NCI-H748 treated with DMSO at 0.1 percent for 48 hours (cell line): ENCODE measurements at places on chromosomes 12 and 14.

DNA sequence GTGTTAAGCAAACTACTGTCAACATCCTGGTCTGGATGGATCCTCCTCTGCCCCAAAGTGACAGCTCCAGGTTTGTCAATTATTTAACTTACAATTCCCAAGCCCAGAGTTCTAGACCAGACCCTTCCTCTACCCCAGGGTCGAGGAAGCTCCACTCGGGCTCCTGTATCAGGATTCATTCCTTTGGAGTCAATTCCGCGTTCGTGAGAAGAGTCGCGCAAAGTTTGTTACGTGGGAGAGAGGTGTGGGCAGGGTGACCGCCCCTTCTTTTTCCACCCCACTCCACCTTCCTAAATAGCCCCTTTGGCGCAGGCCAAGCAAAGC, 479 bp downstream of the SEL1L start:
- DNase-seq: no peak

- DNase-seq: no peak
These were observed 14.4 kb downstream of the TRHDE start for GRCh38 chr12:72286526-72286925.

DNA sequence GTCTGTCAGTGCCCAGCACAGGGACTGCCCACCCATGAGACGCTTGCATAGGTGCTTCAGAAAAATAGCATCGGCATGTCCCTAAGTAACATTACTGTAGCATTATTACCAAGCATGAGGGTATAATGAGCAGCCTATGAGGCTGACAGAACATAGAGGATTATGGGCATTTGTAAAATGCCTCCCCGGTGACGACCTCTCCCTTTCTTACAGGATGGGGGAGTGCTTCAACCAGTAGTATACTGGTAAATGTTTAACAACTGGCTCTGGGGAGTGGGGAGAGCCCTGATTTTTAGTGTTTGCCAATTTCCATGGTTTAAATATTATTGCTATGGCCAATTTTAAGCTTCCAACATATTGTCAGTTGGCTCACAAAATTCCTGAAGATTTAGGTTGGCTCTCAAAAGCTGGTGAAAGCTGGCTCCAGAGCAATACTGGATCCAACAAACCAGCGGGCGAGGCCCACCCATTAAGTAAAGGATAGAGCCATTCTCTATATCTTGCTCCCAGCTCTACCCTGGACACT, 104.5 kb downstream of the ETNK1 start:
- DNase-seq: no peak

DNA sequence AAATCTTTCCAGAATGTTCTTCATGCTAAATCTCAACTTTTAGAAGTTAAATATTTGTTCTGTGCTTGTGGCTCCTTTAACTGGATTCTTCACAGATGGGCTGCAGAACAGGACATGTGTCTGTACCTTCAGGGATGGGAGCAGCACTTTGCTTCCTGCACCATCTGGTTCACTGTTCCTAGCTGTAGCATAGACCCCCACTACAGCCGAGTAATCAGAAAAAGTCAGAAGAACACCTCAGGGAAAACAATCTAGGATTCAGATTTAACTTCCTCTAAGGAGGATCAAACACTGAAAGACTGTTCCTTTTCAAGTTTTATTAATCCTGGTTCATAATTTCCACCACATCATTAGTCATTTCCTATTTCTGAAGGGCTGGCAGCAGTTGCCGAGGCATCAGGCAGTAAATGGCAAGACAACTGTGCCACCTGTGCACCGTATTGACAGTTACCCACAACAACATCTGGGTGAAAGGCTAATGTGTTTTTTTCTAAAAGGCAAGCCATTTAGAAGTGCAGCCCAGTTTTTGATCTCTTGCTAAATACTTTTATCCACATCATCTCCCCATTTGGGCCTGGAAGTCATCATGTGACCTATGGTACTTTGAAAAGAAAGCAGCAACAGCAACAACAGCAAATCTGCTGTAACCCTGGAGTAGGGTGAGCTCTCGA, 212.8 kb upstream of the BMP4 start:
- no peak for DNase-seq

DNA sequence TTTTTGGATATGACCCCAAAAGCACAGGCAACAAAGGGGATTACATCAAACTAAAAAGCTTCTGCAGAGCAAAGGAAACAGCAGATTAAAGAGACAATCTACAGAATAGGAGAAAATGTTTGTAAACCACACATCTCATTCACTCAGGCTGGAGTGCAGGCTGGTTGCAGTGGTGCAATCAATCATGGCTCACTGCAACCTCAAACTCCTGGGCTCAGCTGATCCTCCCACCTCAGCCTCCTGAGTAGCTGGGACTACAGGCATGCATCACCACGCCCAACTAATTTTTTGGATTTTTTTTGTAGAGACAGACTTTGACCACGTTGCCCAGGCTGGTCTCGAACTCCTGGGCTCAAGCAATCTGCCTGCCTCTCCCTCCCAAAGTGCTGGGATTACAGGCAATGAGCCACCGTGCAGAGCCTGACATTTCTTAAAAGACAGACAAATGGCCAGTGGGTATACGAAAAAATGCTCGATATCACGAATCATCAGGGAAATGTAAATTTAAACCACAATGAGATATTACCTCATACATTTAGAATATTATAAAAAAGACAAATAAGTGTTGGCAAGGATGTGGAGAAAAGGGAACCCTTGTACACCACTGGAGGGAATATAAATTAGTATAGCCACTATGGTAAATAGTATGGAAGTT, 9.8 kb downstream of the NCKAP5L start:
- DNase-seq: no peak

DNA sequence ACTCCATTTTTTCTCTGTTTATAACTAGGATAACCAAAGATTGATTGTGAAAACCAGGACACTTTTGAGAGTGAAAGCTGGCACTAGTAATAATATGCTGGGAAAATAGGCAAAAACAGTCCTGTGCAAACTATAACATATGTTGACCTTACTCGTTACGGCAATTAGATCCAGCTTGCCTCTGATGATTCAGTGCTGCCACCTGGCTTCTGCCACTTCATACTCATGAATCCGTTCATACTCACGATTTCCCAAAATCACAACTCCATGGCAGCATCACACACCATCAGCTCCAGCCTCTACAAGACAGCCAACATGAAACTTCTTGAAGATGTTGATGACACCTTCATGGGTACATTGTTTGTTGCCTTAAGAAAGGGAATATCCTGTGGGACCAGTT, 49.1 kb upstream of the CAND1 start:
- peak; percentile 54 for DNase-seq

DNA sequence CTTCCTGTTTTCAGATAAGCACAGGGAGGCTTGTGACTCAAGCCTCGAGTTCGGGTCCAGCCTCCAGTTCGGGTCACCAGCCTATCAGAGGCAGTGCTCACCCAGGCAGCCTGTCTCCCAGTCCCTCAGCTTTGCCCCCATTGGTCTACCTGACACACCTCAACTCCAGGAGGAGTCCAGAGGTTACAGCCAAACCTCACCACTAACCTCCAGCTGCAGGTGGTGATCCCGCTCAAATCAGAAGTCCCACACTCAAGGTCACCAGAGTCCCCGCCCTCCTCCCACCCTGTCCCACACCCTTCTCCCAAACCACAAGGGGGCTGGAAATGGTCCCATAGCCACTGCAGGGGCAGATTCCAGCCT, 42.1 kb downstream of the KDM2B start:
- no peak for DNase-seq

GRCh38 chr12:66648033-66648735, 30.7 kb downstream of the GRIP1 start:
- peak; percentile 45 for DNase-seq

DNA sequence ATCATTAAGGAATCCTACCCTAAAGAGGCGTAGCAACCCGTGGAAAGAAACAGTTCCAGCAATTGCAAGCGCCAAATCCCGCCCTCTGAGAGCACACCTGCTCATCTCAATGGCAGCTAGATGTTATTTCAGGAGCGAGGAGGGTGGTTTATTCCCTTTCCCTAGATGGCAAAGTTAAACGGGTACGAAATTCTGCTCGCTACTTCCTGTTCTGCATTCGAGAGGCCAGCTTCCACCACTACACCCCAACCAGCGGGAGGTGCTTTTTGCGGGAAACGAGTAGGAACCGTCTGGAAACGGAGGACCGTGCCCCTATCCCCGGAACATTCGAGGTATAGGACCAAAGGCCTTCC, 536 bp downstream of the VPS29 start:
- DNase-seq: peak; percentile 21

DNA sequence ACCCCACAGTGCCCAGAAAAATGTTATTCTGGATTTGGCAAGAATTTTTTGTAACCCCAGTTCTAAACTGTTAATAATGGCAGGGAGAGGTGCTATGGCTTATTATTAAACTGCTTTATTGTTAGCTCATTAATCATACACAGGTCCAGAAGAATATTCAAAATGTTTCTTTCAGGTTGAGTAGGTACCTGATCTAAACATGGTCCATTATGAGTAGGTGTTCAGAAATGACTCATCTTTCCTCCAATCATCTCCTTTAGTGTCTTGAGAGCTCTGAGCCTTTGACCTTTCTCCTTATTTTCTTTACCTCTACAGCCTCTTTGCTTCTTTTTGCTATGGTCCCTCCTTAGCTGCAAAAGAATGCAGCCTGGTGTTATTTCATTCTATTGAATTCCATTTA, 211.0 kb upstream of the GARIN6 start:
- no peak for DNase-seq

DNA sequence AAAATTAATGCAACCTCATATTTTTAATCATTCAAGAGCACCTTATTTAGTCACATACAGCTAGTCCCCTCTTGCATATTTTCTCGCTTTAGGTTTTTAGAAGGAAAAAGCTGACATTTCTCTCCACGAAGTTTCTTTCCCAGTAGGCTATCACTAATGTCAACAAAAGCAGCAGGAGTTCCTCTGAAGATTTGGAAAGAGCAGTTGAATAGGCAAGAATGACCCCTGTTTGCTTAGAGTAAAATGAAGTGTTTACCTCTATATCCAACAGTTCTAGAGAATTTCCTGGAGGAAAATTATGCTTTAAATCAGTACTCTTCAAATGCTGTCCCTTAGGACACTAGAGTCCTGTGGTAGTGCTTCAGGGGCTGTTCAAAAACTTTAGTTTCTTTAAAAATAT, 188.1 kb upstream of the PRKD1 start:
- DNase-seq: no peak

DNA sequence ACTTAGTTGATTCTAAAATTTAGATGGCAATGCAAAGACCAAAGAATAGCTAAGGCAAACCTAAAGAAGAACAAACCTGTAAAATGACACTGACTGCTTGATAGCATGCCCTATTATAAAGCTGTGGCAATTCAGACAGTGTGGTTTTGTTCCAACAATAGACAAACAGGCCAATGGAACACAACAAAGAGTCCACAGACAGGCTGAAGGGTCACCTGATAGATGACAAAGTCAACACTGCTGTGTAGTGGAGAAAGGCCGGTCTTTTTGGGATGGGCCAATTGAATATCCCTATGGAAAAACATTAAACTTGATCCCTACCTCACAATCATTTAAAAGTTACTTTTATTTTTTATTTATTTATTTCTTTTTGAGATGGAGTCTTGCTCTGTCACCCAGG, 33.8 kb upstream of the SLC25A3 start:
- DNase-seq: no peak

DNA sequence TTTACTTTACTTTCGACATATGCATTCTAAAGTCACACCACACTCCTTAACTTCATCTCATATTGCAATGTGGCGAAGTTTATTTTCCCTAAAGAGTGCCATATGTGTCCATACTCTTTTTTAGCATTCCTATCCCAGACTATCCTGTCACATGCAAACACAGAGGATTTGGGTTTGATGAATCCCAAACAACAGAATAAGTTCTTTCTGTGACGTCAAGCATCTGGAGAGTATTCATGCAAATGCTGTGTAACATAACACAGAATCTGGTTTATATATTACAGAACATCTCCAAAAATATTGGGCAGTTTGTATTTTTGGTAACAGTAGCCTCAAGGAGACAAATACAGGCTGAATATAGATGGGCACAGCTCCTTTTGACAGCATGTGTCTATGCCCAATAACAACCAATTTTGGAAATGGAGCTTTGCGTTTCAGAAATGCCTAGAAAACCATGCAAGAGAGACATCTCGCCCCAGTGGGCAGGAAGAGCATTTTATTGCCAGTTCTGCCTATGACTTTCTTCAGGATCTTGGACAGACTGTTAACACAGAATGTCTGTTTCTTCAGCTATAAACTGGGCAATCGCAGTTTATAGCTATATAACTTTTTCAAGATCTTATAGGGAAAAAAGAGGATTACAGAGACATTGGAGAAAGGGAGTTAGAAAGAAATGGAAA, 190.8 kb downstream of the ADAMTS20 start:
- DNase-seq: no peak

DNA sequence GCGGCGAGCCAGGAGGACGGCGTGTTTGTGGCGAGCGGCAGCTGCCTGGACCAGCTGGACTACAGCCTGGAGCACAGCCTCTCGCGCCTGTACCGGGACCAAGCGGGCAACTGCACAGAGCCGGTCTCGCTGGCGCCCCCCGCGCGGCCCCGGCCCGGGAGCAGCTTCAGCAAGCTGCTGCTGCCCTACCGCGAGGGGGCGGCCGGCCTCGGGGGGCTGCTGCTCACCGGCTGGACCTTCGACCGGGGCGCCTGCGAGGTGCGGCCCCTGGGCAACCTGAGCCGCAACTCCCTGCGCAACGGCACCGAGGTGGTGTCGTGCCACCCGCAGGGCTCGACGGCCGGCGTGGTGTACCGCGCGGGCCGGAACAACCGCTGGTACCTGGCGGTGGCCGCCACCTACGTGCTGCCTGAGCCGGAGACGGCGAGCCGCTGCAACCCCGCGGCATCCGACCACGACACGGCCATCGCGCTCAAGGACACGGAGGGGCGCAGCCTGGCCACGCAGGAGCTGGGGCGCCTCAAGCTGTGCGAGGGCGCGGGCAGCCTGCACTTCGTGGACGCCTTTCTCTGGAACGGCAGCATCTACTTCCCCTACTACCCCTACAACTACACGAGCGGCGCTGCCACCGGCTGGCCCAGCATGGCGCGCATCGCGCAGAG, 873 bp downstream of the PLXNC1 start:
- peak; percentile 38 for DNase-seq
